ENCODE measurements at places on chromosomes 1 and 21.

GRCh38 chr1:10196976-10197375 is 13.4 kb upstream of the KIF1B start:
- DNase-seq: no peak

GRCh38 chr1:229557200-229557850 is 1.2 kb downstream of the ABCB10 start:
- peak; percentile 18 for DNase-seq

GRCh38 chr1:234545517-234546386 is 64.2 kb downstream of the IRF2BP2 start:
- peak; percentile 61 for DNase-seq

DNA sequence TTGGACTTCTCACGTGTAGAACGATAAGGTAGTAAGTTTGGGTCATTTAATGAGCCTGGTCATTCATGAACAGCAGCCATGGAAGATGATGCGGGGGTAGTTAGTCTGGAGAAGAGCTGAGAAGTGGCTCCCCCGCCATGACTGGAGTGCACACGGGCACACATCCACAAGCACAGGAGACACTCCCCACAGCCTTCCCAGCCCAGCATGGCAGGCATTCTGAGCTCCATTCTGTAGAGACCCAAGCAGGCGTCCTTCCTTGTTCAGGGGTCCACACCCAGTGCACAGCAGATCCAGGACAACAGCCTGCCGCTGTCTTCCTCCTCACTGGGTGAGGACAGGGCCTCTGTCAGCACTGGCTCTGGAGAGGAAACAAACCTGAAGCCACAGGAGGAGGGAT is 57.0 kb downstream of the SCCPDH start:
- no peak for DNase-seq

- DNase-seq: peak; percentile 63
Observed at GRCh38 chr1:173429471-173430402, 47.4 kb upstream of the PRDX6 start.

DNA sequence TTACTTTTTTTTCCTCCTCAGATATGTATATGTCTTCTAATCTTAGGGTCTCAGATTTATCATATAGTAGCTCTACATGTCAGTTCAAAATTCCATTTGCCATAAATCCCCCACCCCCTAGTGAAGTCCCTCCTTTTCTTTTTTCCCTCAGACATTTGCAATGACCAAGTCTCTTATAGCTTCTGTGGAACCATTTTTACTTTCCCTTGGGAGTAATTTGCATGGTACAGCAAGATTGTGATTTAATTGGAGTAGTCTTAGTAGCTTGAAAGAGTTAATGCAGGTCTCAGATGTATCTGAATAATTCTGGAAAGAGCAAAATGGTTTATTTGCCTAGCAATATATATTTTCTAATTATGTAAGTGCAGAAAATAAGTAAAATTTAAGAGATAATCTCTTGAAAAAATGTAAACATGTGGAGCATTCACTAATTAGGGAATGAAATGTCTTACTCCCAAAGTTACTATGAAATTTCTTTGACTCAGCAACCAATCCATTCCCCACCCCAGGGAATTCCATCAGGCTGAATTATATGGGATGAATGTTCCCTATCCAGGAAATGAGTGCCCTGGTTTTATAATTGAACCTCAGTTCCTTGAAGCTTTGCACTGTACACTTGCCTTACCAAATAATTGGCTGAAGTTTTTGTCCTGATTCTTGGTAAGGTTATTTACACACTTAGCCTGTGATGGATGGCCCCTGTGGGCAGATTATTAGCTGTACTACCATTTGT is 267.0 kb downstream of the DNM3 start:
- DNase-seq: peak; percentile 23

- no peak for DNase-seq
Observed at GRCh38 chr21:41965461-41966013, 11.7 kb upstream of the C2CD2 start.
